ENCODE measurements at places on chromosomes 3 and 15.

DNA sequence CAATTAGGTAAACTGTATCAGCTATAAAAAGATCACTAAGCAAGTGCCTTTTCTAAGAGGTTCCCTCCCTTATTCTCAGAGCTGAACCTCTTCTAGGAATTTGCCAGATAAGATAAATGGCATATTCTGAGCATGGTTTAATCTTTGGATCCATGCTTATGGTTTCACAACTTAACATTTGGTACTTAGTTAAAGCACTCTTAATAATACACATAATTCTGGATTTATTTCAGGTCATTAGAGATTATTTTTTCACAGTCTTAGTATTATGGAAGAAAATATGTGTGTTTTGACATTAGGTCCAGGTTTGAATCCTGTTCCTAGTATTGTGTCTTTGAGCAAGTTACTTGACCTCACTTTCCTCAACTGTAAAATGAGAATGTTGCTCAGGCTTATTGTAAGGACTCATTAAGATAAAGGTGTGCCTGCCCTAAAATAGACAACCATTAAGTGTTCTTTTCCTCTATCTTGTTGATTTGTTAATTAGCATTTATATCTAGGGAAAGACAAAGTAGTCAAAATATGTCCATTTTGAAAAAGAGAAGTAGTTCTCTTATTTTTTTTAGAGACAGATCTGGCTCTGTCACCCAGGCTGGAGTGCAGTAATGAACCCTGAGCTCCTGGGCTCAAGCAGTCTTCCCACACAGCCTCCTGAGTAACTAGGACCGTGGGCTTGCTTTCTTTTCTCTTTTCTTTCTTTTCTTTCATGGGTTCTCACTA, 43.4 kb downstream of the TSC22D2 start:
- no peak for DNase-seq

- DNase-seq = no peak
These were observed 147.9 kb upstream of the CGNL1 start for GRCh38 chr15:57228395-57228794.

GRCh38 chr15:94894056-94894455, 662.7 kb downstream of the MCTP2 start:
- DNase-seq = no peak

GRCh38 chr3:130950641-130951040, 56.8 kb downstream of the ATP2C1 start:
- DNase-seq = peak; percentile 31

DNA sequence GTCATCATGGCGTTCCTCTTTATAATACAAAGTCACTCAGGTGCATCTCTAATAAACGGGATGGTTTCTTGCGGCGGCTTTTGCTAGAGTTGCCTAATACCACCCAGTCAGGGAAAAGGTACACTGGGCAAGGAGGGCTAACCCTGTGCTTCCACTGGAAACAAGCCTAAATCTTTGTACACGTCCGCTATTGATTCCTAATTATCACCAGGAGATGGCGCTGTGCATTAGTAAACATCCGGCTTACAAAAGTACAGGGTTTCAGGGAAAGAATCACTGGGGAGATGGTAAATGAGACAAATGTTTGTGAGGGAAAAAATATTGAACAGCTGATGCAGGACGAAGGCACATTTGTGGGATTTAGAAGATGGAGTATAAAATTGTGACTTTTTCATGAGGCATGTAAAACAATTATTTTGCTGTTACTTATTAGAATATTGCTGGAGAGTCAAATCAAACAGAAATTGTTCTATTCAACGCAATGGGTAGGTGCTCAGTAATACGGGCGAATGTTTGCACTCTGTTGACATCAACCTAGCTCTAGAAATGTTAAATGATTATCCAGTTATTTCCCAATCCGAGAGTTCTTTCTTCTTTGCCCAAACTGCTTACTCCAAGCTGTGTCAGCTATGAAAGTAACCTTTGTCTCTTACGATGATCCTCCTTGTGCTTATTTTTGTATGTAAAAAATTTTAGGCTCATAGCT, 50.6 kb downstream of the GMNC start:
- DNase-seq = peak; percentile 54

- no peak for DNase-seq
These were observed 121.1 kb downstream of the MEX3B start for GRCh38 chr15:81924729-81925128.

- no peak for DNase-seq
These were observed 67.3 kb upstream of the ST3GAL6 start for GRCh38 chr3:98695796-98696195.

DNA sequence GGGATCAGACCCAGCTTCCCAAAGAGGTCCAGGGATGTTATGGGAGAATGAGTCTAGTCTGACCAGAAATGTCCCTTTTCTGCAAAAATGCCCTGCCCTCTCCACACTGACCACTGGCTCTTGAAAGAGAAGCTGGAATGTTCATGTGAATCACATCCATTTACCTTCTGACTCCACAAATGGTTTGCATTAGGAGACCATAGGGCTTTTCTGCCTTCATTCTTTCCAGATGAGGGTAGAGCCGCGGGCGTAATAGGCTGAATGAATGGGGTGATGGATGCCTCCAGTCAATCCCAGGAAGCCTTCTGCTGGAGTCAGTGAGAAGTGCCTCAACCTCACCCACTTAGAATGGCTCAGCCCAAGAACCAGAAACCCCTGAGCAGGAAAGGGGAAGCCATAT, 47.2 kb upstream of the IREB2 start:
- peak; percentile 53 for DNase-seq

DNA sequence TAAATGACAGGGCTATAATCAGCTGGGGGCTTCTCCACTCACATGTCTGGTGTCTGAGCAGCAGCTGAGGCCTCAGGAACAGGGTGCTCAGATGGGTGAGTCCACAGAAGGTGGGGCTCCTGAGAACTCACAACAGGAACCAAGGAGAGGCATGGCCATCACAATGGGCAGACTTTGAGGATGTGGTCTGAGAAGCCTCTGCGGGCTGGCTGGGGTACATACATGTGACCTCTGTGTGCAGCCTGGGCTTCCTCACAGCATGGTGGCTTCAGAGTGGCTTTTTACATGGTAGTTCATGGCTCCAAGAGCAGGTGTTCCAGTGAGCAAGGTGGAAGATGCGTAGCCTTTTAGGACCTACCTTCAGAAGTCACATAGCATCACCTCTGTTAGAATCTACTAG, 58.8 kb downstream of the TRPC1 start:
- no peak for DNase-seq

GRCh38 chr15:48962662-48963523, 826 bp downstream of the SHC4 start:
- peak; percentile 61 for DNase-seq

GRCh38 chr3:175346573-175347356, 487.6 kb downstream of the NAALADL2 start:
- DNase-seq = peak; percentile 81

DNA sequence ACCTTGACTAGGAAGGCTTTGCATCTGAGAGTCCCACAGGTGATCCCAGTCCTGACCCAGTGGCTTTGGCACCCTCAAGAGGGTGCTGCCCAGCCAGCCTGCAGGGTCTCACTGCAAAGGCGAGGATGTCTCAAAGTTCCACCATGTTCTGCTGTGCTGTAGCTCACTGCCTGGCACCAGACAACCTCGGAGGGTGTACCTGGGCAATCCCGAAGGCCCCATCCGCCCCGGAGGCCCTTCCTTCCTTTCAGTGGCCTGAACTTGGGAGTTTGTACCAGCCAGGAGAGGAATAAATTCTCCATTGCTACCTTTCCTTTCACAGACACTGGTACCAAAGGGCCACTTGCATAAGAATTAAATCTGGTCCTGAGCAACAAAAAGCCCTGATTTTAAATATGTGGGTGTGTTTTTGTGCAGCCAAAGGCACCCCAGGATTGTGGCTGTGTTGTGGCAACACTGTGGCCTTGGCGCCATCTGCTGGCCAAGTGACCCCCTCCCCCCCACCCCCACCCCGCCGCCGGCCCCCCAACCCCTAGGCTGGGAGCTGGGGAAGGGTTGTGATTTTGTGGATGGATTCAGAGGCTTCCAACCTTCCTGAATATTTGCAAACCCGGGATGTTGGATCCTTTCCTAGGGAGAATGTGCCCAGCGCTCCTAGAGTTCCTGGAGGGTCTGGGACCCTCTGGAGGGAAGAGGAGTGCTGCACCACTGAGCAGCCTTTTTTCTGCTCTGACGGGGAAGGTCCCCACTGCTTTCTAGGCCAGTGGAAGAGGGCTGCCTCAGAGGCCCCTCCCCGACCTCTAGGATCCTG, 9.7 kb upstream of the PTPN23 start:
- no peak for DNase-seq

DNA sequence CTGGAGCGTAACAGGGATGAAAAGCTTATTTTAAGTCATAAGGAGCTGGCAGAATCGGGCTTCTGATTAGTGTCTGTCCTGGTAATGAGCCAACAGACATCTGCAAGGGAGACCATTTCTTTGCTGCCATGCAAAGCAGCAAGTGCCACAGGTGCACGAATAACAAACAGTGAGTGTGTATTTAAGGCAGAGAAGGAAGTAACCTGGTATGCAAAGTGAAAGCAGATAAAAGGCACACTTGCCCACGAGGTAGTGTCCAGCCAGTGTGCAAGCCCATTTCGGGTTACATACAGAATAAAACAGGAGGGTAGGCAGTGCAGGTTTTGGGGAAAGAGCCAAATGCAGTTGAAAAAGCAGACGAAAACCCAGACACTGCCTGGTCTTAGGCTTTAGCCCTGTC, 1153.7 kb downstream of the SI start:
- DNase-seq = no peak

DNA sequence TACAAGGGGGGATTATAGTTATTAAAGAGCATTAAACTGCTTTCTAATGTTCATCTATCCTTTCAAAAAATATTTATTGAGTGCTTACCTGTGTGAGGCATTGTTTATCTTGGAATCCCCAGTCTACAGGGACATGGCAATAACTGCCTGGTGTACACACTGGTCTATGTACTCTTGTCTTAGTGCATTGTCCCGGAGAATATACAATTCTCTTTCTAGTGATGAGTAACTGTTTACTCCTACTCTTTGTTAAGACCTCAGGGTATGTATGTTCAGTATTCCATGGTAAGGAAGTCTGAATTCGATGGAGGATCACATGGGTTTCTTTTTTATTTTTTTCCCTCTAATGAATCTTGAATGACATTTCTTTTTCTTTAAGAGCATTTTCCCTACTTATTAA, 772.4 kb upstream of the NR2F2 start:
- no peak for DNase-seq

DNA sequence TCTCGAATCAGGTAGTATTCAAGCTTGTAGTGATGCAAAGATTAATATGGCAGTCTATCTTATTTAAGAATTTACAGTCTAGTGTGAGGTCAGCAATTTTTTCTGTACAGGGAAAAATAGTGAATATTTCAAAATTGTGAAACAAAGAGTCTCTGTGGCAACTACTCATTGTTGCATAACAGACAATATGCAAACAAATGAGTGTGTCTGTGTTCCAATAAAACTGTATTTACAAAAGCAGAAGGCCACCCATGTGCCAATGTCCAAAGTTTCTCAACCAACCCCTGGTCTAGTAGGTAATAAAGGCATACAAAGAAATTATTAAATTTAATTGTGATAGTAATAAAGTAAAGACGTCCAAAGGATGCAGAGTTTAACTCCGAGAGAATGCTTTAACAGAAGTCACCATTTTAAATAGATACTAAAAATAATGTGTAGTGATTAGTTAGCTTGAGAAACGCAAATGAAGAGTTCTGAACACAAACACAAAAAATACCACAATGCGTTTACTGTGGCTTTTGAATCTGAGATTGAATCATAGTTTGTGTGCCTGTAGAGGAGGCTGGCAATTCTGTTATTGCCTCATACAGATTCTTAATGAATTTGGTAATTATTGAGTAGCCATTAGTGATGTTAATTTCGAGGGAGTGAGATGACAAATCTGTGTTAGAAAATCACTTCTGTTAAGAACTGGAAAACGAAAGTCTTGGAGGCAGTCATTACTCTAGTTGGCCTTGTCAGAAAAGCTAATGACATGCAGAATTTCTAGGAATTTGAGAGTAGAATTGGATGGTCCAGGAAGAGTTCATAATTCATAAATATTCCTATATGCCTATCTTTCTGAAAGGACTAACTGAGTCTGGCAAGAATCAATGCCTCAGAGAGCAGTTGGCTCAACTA, 48.7 kb downstream of the CADM2 start:
- DNase-seq = peak; percentile 60

- no peak for DNase-seq
These were observed 1.0 kb upstream of the RBPMS2 start for GRCh38 chr15:64776402-64776786.

- no peak for DNase-seq
These were observed 63.8 kb downstream of the BLM start for GRCh38 chr15:90780916-90781315.
